ENCODE measurements at places on chromosomes 3 and 15. TPM values are rescaled to one million over a fixed set of nuclear protein-coding genes. Genes with fewer than 3 reads are reported as not detected.

Gene B3GALNT1
- polyA plus RNA-seq: 27.5 TPM

Gene PPCDC
- 12.6 TPM for polyA plus RNA-seq

Gene VIPR1
- polyA plus RNA-seq: 10.2 TPM

Gene EPHA3
- 2.7 TPM for polyA plus RNA-seq

Gene PDIA3
- polyA plus RNA-seq: 156 TPM

Gene HYKK
- polyA plus RNA-seq: 4.9 TPM

Gene HAPLN3
- 2.0 TPM for polyA plus RNA-seq

Gene GASK1A
- 1.5 TPM for polyA plus RNA-seq

Gene AGBL1
- polyA plus RNA-seq: not detected

Gene LCTL
- polyA plus RNA-seq: not detected

Gene LTF
- 1.00 TPM for polyA plus RNA-seq

Gene RTP1
- not detected for polyA plus RNA-seq

Gene LYZL4
- not detected for polyA plus RNA-seq

Gene RARRES1
- 25.5 TPM for polyA plus RNA-seq

Gene SLC22A13
- polyA plus RNA-seq: 0.09 TPM

Gene CDCP1
- 0.09 TPM for polyA plus RNA-seq

Gene ASB14
- polyA plus RNA-seq: 0.57 TPM

Gene CLPX
- polyA plus RNA-seq: 15.6 TPM

Gene ALPK3
- polyA plus RNA-seq: 65.8 TPM

Gene FAM81A
- 1.0 TPM for polyA plus RNA-seq

Gene CDHR4
- polyA plus RNA-seq: 0.07 TPM

Gene SCG5
- polyA plus RNA-seq: 0.48 TPM

Gene SPINK8
- polyA plus RNA-seq: not detected

Gene GOLGA8M
- 0.91 TPM for polyA plus RNA-seq

Gene MRPS22
- 91.5 TPM for polyA plus RNA-seq

Gene GOLGA6L10
- 0.72 TPM for polyA plus RNA-seq
